ENCODE measurements at places on chromosomes 1 and 21.

DNA sequence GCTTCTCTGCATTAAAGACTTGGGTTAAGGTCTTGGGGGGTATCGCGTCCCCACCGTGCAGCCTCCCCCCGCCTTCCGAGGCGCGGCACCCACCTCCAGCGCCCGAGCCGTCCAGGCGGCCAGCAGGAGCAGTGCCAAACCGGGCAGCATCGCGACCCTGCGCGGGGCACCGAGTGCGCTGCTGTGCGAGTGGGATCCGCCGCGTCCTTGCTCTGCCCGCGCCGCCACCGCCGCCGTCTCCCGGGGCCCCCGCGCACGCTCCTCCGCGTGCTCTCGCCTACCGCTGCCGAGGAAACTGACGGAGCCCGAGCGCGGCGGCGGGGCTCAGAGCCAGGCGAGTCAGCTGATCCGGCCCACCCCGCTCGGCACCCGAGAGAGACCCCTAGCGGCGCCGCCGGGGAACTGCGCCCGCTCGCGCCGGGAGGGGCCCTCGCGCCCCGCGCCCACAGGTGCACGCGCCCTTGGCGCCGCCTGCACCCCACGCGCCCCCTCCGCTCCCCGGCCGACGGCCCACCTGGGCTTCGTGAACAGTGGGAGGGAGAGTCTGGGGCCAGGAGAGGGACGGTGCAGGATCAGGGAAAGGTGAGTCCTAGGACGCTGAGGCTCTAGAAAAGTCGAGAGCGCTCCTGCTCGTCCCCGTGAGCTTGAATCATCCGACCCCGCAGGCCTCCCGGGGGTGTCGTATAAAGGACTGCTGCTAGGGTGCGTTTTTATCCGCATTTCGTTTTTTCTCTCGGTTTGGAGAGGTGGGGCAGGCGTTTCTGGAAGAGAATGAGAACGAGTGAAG, at the start of gene APP:
Gene APP (minus strand): TSS at position 300 of the 787 bp plus-strand sequence. CDS start 150 bp downstream, at position 150.
- peak; percentile 82 for DNase-seq

GRCh38 chr1:72915581-72915980, 633.2 kb upstream of the NEGR1 start:
- no peak for DNase-seq

- DNase-seq: no peak
Measured at GRCh38 chr21:25054689-25055088, 552.6 kb downstream of the MRPL39 start.

- no peak for DNase-seq
Measured at GRCh38 chr1:112325504-112325903, 70.5 kb upstream of the CTTNBP2NL start.

DNA sequence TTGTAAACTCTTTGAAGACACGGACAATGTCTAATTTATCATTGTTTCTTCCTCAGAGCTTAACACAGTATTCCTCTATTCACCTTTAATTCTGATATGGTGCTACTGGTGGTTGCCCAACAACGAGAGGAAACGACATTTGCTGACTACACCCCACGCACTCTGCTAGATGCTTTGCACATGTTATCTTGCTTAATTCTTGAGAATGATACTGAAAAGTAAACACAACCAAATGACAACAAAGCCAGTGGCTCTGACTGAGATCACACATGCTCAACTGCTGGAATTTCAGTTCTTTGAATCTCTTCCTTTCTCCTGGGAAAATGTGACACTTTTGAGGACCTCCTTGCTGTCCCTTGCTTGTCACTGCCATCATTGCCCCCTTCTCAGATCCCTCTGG, 37.2 kb upstream of the DDAH1 start:
- no peak for DNase-seq

- DNase-seq: no peak
Measured at GRCh38 chr21:45401054-45401518, 3.9 kb upstream of the COL18A1 start.

GRCh38 chr1:26829184-26829911, 2.9 kb downstream of the ZDHHC18 start:
- no peak for DNase-seq

- DNase-seq: no peak
Measured at GRCh38 chr1:232127190-232127589, 500.6 kb downstream of the DISC1 start.

DNA sequence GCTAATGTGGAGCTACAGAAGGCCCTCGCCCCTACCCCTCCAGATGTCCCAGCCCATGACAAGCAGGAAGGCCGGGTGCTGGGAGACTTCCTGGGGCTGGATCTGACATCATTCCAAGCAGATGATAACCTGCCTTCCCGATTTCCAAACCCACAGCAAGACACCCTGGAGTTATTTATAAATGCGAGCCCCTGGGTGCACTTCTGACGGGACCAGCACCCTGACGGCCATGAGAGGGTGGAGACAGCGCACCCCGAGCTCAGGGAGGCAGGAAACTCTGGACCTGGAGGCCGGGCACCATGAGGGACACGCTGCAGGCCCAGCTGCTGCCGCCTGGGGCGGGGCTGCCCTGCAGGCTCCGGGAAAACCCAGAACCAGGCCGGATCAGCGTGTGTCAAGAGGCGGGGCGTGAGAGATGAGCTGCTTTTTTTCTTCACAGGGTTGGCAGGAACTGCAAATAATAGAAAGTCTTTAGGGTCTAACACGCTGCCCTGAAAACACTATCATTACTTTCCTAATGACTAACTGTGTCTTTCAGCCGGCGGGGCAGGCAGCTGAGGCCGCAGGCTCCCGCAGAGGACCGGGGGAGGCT, 2.5 kb upstream of the PCBP3 start:
- no peak for DNase-seq

DNA sequence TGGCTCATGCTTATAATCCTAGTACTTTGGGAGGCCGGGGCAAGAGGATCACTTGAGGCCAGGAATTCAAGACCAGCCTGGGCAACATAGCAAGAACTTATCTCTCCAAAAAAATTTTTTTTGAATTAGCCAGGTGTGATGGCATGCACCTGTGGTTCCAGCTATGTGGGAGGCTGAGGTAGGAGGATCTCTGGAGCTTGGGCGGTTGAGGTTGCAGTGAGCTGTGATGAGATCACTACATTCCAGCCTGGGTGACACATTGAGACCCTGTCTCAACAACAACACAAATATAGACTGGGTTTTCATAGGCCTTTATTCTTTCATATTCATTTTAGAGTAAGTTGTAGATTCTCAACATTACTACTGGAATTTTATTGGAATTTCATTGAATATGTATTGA, 12.8 kb downstream of the MED18 start:
- no peak for DNase-seq

- DNase-seq: no peak
Measured at GRCh38 chr1:42334240-42335049, 590 bp downstream of the FOXJ3 start.

DNA sequence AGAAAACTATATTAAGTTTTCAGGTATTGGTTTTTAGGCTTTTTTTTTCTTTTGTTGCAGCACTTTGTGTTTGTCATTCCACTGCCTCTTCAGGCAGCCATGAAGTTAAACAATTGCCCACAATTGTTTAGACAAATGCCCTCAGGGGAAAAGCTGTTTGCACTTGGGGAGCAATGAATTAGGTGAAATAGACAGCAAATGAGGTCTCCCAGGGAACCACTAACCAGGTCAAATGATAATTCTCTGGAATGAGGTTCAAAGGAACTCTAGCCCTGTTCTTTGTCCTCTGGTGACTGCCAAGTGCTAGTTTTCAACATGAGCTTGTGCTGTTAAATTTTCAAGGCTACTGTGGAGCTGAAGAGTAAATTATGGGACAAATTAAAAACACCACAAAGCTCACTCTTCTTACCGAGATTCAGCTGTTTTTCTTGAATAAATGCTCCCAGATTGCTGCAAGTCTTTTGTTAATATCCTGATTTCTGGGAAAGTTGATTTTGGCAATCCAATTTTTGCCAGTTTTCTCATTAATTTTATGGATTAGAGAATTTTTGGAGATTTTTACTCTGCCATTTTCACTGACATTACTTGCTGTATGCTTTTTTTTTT, 15.1 kb upstream of the MAB21L3 start:
- DNase-seq: no peak

DNA sequence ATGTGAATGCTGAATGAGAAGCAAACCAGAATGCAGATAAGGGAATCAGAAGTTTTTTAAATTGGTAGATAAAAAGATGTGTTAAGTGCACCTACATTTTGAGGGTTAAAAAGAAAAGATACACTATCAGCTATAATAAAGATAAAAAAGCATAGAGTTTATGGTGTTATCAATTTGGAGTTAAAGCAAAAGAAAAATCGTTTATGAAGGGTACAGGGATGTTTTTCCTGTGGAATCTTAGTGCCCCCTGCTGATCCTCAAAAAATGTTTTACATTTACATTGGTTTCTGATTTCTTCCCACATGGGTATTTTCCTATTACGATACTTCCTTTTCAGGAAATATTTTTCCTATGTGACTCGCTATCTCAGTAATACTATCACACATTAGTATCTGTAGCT, 293.5 kb downstream of the MRPL39 start:
- DNase-seq: no peak

- DNase-seq: no peak
Measured at GRCh38 chr1:1085171-1085841, 11.2 kb upstream of the RNF223 start.

- no peak for DNase-seq
Measured at GRCh38 chr1:15095496-15095875, 58.1 kb upstream of the TMEM51 start.

GRCh38 chr1:153202006-153202405, 1.2 kb upstream of the LELP1 start:
- no peak for DNase-seq

DNA sequence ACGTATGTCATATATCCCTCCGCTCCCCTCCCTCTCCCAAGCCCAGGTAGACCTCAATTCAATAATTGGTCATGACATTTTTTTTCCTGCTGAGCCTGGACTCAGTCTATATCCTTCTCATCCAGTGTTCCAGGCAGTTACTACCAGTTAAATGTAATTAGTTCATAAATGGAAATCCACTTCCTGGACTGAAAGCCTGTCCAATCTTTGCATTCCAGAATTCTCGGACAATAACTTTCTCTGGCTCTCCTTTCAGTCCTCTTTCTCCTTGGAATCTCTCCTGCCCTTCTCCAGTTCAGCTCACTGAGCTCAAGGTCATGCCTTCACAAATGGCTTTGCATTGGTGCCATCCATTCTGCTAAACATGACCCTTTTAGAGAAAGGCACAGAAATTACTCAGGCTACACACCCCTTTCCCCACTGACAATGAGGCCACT, 34.8 kb downstream of the VWA5B1 start:
- DNase-seq: no peak

GRCh38 chr1:244085891-244086290, 34.8 kb downstream of the ZBTB18 start:
- no peak for DNase-seq
